Calu3 (cell line): ENCODE measurements at places on chromosomes 16 and 17.

DNA sequence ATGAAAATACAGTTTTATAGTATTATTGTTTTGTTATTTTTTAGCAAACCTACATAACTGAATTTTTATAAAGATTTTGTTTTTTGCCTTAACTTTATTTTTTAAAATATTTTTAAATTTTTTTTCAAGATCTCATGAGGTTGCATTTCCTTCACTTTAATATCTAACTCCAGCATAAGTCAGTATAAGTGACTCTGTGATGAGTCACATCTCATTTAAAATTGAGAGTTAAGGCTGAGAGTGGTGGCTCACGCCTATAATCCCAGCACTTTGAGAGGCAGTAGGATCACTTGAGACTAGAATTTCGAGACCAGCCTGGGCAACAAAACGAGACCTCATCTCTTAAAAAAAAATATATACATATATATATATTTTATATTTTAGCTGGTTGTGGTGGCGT lies 44.0 kb downstream of the NLK start:
- no peak for DNase-seq

DNA sequence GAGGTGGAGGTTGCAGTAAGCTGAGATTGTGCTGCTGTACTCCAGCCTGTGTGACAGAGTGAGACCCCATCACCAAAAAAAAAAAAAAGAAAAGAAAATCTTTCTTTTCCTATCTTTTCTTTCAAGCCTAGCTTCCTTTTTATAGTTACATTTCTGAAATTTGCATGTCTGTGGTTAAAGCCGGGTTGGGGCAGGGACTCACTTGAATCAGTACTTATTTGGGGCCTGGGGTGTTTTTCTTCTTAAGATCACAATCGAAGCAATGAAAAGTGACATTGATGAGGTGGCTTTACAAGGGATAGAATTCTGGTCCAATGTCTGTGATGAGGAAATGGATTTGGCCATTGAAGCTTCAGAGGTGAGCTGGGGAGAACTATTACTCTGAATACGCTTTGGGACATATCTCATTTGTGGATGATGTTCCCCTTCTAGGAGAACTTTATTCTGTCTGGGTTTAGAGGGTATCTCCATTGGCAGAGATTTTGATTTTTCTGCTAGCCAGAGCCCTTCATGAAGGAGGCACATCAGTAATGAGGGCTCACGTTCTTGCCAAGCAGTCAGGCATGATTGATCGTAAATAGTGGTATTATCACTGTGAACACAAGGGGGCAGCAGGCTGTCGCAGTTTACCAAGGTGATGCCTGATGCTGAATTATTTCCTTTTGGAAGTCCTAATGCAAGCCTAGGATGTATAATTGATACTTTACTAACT lies 14.3 kb downstream of the KPNB1 start:
- peak; percentile 80 for DNase-seq

- peak; percentile 88 for DNase-seq
Observed at GRCh38 chr16:30741461-30741914, 6.7 kb upstream of the PHKG2 start.

DNA sequence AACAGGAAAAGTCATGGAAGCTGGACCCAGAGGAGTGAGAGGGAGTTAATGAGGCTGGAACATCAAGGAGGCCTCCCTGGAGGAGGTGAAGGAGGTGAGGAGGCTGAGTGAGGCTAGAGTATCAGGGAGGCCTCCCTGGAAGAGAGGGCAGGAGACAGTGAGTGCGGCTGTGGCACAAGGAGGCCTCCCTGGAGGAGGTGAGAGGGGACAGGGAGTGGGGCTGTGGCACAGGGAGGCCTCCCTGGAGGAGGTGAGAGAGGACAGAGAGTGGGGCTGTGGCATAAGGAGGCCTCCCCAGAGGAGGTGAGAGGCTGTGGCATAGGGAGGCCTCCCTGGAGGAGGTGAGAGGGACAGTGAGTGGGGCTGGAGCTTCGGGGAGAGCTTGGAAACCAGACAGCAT lies 5.5 kb downstream of the CAMKK1 start:
- no peak for DNase-seq

DNA sequence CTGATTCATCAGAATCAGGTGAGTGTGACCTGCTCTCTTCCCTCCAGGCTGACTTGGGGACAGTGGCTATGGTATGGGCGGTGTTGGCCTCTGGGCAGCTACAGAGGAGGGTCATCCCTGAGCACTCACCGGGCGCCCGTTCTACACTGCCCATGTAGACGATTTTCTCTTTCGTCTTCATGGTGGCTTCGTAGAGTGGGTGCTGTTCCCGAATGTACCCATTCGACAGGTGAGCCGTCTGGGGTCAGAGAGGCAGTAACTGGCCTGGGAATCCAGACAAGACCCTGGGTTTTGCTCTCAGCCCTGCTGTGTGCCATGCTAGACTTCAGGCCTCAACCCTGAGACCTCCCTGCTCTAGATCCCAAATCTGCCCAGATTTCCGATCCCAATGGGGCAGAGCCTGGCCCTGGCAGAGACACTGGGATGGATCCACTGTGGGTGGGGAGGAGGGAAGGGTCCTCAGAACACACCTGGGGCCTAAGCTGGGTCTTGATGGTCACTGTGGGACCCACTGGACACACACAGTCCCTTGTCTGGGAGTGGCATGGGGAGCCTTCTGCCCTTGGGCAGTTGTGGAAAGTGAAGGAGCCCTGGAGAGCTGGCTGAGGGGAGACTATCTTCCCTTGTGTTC lies 13.2 kb downstream of the USP6 start:
- DNase-seq = no peak

GRCh38 chr17:72219137-72219823 lies 98.5 kb downstream of the SOX9 start:
- DNase-seq = no peak
